Omental fat pad (tissue), 4 donors: ENCODE measurements at places on chromosomes 3 and 15.
A peak's percentile ranks its signal among the peaks of the same experiment; 100 is the strongest.

DNA sequence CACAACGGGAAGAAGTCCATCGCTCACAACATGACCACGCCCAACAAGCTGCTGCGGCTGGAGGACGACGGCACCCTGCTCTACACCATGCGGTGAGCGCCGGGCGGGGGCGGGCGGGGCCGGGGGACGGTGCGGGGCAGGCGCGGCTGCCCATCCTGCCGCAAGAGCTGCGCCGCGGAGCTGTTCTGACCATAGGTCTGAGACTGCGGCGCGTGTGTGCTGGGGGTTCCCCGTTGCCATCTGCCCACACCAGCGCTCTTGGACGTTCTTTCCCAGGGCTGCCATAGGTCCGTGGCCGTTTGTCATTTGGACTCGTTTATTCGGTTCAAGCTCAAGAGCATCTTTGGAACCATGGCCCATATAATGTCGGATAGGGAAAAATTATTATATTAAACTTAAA lies 16.6 kb downstream of the GABRA5 start:
- no peak for DNase-seq

DNA sequence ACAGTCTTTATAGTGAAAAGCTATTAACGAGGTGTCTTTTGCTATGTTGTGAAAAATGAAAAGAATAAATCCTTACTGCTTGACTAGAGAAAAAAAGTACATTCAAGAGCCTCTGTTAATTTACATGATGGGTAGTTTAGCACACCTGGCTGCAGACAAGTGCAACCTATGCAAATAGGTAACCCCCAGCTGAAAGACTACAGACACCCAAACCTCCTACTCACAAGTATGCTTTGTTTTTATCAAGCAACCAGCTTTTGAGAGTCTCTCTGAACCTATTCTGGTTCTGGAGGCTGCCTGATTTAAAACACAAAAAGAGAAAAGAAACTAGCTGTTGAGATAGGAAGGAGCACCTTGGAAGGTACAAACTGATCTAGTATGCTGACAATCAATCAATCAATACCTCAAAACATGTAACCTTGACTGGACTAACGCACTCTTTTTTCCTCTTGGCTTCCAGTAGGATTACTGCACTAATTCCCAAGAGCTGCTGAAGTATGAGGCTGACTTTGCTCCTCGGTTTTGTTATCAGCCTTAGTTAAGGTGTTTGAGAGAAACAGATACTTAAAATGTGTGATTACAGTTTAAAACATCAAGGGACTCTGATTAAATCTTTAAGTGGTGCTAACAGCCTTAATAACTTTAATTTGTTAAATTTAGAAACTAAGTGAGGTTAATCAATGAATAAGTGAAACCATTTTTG lies 63.6 kb downstream of the OSBPL10 start:
- DNase-seq = no peak

- DNase-seq = peak; percentile 13
These were observed 9.8 kb downstream of the ABTB1 start for GRCh38 chr3:127682561-127682960.

DNA sequence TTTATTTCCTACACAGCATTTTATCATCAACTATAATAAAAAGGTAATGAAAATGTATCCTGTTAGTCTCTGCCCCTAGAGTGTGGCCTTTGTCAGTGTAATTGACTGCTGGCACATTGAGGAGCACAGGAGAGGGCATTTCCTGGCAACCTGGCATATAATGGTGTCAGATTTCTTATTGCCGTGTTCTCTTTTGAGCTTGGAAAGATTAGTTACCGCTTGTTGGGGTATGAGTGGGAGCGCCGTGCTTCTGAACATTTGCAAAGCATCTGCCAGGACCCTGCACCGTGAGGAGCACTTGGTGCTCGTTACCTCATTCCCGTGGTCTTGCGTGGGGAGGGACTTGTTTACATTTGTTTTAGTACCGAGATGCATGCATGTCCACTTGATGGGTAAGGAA lies 124.4 kb downstream of the PTPRG start:
- DNase-seq = no peak

GRCh38 chr3:132321304-132321703 lies 4.1 kb downstream of the ACP3 start:
- no peak for DNase-seq

DNA sequence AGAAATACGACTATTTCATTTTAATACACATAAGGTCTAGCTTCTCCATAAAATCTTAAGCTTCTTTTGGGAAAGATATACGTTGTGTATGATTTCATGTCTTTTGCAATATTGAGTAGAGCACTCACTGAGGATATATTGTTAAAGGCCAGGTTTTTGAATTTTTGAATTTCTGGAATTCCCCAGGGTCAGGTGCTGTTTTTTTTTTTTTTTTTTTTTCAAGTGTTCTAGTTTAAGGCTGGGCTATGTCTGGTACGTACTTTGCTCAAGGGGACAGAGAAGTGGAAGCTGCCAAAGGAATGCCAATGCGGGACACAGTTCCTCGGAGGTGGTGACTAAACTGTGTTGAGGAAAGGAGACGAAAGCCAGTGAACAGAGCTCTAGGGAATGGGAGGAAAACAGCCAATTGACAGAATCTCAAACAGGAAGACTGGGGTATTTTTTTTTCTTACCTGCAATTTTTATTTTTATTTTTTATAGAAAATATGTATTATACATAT lies 510.5 kb upstream of the CBLB start:
- no peak for DNase-seq

DNA sequence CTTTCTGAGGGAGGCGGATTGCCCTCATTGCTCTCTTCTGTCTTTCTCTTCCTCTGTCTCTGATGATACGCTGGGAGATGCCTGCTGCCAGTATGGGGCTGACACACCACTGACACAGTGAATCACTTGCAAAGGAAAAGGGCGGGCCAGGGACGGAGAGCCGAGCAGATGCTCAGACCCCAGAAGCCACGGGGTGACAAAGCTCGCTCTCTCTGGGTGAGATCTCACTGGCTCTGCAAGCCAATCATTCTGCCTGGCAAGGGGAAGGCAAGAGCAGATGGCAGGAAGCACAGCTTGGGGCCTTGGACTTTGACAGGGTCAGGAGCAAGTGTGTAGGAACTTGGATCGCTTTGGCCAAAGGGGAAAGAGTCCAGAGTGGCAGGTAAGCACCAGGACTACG lies 198.7 kb downstream of the NTRK3 start:
- DNase-seq = no peak

- DNase-seq = no peak
These were observed 31.2 kb upstream of the SRP14 start for GRCh38 chr15:40070166-40070557.

- no peak for DNase-seq
These were observed 533.5 kb downstream of the NAALADL2 start for GRCh38 chr3:175392653-175393052.

DNA sequence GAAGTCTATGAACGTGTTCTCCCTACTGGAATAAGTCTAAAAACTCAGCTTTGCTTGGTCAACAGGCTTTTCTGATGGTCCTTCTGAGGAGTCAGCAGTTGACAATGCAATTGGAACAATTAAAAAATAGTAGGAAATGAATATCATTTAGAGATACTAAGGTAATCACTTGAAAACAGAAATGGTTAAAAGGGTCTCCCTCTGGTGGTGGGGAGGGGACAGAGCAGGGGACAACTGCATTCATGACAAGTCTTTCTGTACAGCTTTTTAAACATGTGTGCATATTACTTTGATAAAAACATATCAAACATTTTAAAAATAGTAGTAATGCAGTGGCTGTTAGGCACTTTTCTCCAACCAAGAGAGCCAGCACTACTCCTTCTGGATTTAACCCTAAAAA lies 119.9 kb upstream of the FHIT start:
- no peak for DNase-seq

DNA sequence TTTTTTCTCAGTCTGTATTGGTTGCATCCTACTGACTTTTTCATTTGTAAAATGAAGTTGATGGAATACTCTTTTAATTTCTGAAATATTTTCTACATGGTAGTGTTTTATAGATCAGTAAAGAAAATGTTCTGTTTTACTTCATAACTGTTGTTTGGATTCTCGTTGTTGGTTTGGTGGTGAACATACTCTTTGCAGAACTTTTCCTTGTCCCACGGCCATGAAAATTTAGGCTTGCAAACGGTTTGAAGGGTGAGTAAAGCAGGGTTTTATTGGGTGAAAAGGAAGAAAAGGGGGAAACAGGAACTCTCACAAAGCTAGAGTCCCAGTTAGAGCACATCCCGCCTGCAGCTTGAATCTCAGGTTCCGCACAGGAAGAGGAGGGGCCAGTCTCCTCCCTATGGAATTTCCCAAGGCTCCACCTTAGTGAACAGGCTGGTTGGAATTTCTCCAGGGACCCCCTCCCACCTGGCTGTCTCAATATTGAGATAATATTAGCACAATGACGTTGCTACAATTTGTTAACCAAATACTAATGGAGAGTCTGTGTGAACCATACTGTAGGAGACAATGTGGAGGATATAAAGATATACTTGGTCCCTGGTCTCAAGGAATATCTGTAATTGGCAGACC lies 5.6 kb downstream of the PDCD6IP start:
- no peak for DNase-seq

DNA sequence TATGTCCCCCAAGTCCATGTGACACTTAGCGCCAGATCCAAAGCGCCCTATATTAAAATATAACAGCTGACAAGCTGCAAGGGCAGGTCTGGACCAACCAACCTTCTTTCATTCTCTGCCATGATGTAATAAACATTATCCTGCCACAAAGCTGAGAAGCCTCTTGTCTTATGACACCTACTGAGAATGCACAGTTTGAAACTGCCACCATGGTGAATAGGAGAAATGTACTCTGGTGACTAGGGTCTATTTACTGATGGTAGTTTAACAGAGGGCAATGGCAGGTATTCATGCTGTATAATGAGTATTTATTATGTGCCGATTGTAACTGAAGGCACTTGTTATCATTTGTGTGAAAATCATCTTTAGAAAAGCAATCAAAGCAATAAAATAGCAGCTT lies 634.0 kb downstream of the OTOL1 start:
- DNase-seq = no peak

- no peak for DNase-seq
These were observed 106.8 kb downstream of the HHLA2 start for GRCh38 chr3:108403198-108403597.

DNA sequence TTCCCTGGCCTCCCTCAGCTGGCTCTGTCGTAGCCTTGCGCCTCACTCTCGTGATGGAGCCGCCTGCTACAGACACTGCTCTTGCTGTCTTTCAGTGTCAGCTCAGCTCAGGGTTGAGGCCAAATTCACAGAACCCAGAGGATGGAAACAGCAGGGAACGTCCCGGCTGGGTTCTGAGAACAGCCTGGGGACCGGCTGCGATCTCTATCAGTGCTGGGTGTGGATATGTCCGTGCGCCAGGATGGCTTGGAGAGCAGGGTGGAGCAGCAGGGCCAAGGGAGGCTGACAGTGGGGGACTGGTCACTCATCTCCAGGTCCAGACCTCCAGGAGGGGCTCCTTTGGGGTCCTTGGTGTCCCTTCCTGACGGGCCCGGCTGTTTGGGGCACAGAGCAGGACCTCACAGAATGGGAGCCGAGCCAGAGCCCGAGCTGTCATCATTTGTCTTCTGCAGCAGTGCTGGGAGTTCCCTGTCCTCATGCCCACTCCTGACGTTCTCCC lies 18.4 kb downstream of the KLF15 start:
- DNase-seq = no peak

GRCh38 chr3:76365275-76365674 lies 579.9 kb upstream of the ZNF717 start:
- DNase-seq = no peak

DNA sequence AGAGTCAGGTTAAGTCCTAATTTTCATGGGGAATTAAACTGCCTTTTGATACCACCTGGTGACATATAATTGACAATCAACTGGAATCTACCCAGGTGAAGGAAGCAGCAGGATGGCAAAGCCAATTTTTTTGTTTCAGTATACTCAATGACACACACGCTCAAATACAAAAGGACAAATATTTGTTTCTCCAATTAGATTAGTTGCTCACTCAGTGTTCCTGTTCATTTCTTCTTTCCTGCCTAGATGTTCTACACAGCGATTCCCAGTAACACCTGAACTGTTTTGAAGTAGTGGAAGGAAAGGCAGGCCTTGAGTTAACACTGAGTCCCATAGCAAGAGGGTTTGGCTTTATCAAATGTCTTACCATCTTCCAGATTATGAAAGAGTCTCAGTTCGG lies 157.5 kb downstream of the PDZRN3 start:
- DNase-seq = no peak

DNA sequence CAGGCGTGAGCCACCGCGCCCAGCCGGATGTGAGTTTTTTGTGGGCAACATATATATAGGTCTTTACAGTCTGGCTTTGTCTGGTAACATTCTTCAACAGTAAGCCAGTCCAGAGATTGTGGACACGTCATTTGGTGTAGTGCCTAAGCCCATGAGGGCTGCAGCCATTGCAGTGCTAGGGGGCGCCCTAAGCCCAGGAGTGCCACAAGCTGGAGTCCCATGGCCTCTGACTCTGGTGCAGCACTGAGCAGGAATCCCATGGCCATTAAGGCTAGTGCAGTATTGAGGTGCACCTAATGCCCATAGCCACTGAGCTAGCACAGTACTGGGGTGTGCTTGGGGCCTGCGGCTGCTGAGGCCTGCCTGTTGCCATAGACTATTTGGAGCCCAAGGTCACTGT lies 136.4 kb upstream of the NDN start:
- DNase-seq = no peak

DNA sequence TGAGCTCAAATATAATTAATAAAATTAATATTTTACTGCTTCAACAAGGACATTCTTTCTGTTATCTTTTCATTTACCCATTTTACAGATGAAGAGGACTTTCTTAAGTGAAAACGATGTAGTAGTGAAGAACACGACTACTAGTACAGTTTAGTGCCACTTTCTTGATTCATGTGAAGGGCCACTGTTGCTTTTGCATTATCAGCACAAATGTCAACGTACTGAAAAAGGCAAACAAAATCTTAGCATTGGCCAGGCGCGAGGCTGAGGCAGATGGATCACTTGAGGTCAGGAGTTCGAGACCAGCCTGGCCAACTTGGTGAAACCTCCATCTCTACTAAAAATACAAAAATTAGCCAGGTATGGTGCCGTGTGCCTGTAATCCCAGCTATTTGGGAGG lies 9.5 kb downstream of the PPP1R14D start:
- DNase-seq = no peak

GRCh38 chr3:156615592-156616173 lies 58.7 kb upstream of the TIPARP start:
- no peak for DNase-seq

DNA sequence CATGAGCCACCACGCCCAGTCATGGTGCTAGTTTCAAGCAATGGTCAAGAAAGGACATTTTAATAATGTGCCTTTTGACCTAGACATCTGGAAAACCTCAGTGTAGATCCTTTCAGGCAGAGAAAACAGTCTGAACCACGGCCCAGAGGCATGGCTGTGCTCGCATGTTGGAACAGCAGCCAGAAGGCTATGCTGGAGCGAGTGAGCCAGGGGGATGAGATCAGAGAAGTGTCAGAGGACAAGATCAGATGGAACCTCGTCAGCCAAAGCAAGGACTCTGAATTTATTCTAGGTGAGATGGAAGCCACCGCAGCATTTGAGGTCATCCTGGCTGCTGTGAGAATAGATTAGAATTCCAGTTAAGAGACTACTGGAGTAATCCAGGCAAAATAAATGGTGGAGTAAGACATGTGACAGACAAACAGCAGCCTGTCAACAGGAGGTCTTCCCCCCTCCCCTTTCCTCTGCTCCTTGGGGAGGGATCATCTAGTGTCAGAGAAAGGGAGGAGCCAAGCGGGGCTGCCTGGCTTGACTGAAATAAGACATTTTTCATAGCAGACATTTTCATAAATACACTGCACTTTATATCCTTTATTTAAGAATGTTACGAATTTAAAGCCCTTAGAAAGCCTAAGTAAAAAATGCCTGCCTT lies 40.4 kb upstream of the ACKR4 start:
- DNase-seq = no peak

- no peak for DNase-seq
These were observed 3.2 kb downstream of the HDAC11 start for GRCh38 chr3:13483286-13483685.
